ENCODE measurements at places on chromosomes 12 and 14.

GRCh38 chr14:50249136-50249775 lies 17.9 kb upstream of the SOS2 start:
- DNase-seq, result no peak

DNA sequence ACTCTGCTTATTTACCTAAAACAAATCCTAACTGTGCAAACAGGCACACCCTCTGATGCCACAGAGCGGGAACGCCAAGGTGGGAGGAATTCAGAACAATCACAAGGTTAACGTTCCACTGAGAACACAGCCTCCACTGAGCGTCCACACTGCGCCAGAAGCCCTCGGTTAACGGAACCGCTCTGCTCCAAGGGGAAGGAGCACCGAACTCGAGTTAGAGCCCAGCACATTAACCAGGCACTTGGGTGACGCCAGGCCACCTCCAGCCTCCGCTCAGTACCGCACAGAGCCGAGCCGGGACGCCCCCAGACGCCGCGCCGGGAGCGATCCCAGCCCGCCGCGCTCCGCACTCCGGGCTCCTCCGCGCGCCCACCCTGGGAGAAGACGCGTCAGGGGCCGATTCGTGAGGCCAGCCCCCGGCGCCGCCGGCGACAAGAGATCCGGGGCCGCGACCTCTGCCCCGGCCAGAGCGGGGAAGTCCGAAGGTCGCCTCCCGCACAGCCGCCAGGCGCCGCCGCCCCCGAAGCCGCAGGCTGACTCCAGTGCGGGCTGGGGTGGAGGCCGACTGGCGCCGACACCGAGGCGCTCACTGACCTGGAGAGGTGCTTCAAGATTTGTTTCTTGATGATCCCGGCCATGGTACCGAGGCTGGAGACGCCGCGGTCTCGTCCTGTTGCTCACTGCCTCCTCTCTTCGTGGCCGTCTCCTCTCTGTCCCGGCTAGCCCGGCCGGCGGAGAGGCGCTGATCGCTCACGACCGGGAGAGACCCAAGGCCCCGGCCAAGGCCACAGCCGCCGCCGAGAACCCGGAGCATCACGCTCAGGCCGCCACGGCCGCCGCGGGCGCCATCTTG lies 450 bp downstream of the BLTP3B start:
- DNase-seq, result no peak

DNA sequence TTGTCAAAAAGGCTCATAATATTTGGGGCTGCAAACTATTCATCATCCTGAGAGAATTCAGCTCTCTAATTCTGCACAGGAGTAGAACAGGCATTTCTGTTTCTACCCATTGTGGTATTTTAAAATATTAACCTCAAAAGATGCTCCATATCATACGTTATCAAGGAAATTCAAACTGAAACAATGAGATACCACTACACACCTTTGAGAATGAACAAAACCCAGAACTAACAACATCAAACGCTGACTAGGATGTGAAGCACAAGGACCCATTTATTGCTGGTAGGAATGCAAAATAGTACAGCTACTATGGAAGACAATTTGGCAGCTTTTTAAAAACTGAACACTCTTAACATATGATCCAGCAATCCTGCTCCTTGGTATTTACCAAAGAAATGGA lies 171.8 kb downstream of the DUSP6 start:
- DNase-seq, result no peak

DNA sequence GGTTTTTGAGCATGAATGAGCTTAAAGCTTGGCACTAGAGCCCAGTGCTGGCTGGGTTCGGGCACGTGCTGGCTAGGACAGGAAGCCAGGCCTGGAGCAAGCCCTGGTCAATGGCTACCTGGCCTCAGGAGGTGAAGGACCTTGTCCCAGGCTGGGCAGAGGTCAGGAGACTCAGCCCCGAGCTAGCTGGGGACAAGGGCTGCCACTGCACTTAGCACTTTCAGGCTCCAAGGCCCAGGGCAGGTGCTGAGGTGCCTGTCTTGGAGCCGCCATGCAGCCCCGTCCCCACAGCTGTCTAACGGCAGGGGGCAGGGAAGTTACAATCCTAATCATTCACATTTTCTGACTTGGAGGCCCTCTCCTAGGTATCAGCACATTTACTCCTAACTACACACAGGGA lies 4.3 kb upstream of the AQP6 start:
- no peak for DNase-seq

GRCh38 chr14:67853715-67854114 lies 34.1 kb downstream of the RAD51B start:
- no peak for DNase-seq

GRCh38 chr12:125143491-125143890 lies 78.3 kb downstream of the AACS start:
- no peak for DNase-seq

DNA sequence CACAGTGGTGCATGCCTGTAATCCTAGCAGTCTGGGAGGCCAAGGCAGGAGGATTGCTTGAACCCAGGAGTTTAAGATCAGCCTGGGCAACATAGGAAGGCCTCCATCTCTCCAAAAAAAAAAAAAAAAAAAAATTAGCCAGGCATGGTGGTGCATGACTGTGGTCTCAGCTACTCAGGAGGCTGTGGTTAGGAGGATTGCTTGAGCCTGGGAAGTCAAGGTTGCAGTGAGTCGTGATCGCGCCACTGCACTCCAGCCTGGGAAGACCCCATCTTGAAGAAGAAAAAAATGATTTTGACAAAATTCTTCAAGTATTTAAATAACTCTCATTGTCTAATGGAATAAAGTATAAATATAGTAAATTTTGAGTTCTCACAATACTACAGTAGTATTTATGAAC lies 219.2 kb upstream of the SSTR1 start:
- DNase-seq, result no peak

- DNase-seq, result no peak
Measured at GRCh38 chr14:58572863-58573262, 64.9 kb upstream of the DACT1 start.

GRCh38 chr14:70807898-70808415 lies 1.4 kb downstream of the MAP3K9 start:
- DNase-seq, result no peak

DNA sequence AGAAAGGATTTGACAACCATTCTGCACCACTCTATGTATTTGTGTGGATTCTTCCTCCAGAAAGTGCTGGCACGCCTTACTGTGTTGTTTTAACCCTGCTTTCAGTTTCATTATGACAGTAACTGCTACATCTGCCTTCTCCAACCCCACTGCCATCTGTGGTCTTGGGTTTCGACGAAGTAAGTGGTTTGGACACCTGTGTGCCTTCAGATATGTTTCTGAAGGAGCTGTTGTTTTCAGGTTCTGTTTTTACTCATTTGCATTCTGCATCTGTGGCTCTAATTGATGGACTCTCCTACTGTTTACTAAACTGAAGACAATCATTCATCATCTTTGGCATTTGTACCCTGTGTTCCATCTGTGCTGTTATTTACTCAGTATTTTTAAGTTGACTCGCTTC lies 4.1 kb downstream of the TSHR start:
- DNase-seq, result no peak

GRCh38 chr12:96029826-96030225 lies 5.6 kb downstream of the LTA4H start:
- no peak for DNase-seq

GRCh38 chr12:58044966-58045365 lies 103.6 kb downstream of the ATP23 start:
- DNase-seq, result no peak

DNA sequence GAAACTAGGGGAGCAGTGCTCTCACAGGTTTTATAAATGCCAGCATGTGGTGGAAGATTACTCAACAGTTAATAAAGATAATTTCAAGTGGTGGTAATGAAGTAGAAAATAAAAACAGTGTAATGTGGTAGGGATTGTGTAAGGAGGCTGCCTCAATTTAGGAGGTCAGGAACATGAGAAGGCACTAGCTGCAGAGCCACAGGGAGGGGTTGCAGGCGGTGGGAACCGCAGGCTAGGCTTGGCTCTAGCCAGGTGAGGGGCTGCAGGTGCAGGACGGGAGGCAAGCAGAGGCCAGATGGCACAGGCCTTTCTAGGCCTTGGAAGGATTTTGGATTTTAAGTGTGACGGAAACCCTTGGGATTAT lies 768 bp downstream of the METTL25 start:
- DNase-seq, result no peak

DNA sequence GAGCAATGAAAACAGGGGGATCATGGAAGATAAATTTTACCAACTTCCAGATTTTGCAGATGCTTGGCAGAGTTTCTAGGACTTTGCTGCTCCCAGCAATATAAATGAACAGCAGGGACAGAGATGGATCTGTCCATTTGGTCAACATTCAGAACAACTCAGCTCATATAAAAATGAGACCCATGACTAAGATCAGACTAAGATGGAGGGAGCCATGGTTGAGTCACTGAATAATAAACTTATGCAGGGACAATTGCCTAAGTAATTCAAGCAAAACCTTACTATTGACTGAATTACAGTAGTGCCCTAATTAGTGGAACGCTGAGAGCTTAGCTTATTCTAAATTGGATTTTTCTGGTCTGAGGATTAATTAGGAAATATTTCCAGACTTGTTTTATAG lies 205.1 kb downstream of the SLC5A8 start:
- no peak for DNase-seq

DNA sequence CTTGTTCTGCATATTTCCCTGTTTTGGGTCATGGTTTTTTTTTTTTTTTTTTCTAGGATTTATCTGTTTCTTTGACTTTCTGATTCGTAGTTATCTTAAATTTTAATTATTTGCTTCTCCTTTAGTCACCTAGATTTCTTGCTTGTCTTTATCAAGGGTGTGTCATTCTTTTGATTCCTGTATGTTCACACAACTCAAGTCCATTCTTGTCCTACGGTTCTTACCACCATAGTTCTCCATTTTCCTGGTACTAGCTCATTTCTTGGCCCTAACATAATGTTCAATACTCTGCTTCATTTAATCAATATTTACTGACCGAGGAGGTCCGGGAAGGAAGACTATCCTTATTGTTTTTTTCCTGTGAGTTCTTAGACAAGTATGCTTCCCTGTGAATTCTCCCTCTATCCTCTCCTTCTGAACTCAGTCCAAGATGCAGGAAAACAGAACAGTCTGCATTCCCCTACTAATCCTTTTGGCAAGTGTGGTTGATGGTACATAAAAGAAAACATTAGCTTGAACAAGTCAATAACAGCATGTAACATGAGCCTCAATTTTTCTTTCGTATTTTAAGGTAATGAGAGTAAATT lies 1346.4 kb upstream of the SEL1L start:
- DNase-seq, result no peak

DNA sequence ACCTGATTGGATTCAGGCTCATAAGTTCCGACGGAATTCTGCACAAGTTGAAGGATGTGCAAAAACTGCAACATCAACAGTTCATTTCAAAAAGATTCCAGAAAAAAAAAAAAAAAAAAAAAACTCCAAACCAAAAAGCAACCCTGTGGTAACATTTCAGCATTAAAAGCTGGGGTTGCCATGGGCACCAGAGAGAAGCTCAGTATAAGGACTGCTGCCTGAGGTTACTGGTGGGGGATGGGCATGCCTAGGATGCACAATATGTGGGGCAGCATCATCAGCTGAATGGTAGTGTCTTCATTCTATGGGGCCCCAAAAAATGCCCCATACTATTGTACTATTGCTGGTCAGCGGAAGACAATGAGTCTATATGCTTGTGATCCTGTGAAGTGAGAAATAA lies 44.7 kb downstream of the MBIP start:
- no peak for DNase-seq

GRCh38 chr14:92407410-92407809 lies 84.4 kb downstream of the SLC24A4 start:
- no peak for DNase-seq

GRCh38 chr12:112836736-112837628 lies 45.4 kb downstream of the RPH3A start:
- DNase-seq, result no peak

GRCh38 chr12:3077572-3078081 lies 448 bp downstream of the TSPAN9 start:
- DNase-seq, result no peak

- DNase-seq, result peak; percentile 84
Measured at GRCh38 chr12:58750484-58750883, 169.8 kb downstream of the LRIG3 start.

- no peak for DNase-seq
Measured at GRCh38 chr12:94972795-94973194, 30.7 kb downstream of the NDUFA12 start.

DNA sequence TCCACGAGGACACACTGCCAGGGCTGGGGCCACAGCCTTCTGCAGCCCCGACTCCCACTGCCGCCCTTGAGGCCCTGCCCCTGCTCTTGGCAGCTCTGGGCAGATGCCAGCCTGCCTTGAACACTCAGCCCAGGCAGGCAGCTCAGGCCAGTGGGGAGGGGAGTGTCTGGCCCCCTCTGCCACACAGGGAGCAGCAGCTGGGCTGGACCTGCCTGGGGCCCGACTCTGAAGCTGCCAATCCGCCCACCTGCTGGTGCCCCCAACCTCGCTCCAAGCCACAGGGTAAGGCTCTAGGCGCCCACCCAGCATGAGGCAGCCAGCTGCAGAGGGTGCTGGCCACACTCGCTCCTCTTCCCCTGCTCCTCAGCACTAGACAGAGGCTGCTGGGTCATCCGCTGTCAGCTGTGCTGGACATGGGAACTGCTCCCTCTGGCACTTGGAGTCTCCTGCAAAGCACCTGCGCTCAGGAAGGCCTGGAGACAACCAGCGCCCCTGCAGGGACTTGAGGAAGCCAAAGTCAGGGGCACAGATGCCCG lies 24.6 kb upstream of the NUDT14 start:
- no peak for DNase-seq

GRCh38 chr12:123034022-123034541 lies 53.6 kb downstream of the ARL6IP4 start:
- no peak for DNase-seq

GRCh38 chr12:119592232-119592631 lies 1.3 kb upstream of the TMEM233 start:
- DNase-seq, result no peak

DNA sequence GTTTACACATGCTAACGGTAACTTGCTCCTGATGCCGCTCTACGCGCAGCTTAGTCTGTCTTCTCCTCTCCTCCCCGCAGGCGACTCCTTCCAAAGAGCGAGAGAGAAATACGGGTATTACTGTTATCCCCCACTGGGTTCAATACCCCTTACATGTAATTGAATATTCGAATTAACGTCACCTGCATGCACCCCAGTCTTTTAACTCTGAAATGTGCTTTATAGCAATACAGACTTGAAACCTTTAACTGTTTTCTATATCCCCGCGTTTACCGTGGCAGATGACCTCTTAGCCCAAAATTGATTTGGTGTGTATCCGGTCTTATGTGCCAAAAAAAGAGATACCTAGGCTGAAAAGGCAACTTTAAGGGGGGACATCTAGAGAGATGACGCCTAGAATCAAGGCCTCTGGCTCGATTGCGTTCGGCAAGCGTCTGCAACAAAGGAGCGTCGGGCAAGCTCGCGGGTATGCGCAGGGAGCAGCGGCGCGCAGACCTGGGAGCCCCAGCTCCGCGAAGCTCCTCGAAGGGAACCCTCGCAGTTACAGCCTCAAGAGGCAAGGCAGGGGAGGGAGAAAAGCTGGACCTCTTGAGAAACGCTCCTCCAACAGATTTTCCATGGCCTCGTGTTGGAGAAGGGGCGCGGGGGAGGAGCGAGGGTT lies 6.8 kb upstream of the FOXG1 start:
- DNase-seq, result no peak

DNA sequence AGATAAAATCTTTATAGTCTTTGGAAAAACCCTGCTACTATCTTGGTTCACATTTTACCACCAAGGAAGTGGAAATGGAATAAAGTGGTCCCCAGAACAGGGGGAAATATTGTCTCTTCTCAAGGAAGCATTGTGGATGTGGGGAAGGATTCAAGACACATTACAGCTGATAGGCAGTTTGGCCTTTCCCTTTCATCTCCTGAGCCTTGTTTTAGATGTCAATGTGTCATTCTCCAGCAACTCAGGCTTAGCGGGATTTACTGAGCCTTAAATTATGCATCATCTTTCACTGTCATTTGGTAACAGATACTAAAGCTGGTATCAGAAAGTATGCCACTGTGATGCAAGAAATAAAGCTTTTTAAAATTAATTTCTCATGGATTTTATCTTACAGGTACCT lies 136.2 kb downstream of the STXBP6 start:
- no peak for DNase-seq

All from brain pericyte (primary cell).